ENCODE measurements at places on chromosomes 6 and 20. TPM values are rescaled to one million over a fixed set of nuclear protein-coding genes. Genes with fewer than 3 reads are reported as not detected.
A peak's percentile ranks its signal among the peaks of the same experiment; 100 is the strongest.

DNA sequence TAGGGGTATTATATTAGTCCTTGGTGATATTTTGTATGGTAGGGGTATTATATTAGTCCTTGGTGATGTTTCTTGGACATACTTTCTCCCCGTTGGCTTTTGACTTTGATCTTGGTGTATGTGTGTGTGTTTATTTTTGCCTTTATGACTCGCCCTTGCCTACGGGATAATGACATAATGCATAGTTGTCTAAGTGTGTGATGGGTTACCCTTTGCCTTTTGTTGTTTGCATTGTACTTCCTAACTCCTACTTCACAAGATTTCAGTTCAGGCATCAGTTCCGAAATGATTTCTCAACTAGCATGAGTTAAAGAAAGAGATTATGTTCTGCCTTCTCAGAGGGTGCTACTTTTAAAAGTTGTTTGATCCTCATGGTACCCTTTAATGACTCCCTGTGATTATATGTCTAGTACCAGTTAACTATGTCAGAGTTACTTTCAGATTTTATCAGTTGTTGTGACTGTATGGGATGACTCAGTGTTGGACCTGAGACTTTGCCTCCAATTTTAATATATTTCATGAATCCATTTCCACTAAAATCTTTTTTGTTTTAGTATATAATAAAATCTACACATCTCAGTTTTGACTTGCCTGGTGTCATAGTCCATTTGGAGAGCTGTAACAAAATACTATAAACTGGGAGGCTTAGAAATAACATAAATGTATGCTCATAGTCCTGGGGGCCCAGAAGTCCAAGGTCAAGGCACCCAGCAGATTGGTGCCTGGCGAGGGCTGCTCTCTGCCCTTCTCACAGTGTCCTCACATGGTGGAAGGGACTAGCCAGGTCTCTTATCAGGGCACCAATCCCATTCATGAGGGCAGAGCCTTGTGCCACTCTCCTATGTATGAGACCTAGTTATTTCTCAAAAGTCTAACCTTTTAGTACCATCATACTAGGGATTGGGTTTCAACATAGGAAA lies 34.1 kb downstream of the CDYL start:
- DNase-seq, result no peak

- no peak for DNase-seq
Observed at GRCh38 chr6:168097621-168098430, 18.8 kb upstream of the FRMD1 start.

- no peak for DNase-seq
Observed at GRCh38 chr6:168939796-168940195, 313.9 kb downstream of the THBS2 start.

- no peak for DNase-seq
Observed at GRCh38 chr6:1250489-1251197, 61.3 kb upstream of the FOXQ1 start.

DNA sequence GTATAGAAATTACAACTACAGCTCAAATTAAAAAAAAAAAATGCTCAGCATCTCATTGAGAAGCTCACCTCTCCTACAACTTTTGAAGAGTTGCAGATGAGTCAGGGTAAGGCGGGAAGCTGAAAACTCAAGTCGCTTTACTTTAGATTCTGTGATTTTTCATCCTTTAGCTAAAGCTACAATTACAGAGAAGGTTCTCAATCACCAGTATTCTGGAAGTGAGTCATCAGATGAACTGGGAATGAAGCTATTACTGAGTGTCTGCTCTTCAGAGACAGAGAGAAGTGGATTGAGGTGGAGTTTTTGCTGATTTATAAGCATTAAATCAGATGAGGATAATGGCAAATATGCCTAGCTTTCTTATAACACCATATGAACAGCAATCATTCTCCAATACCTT lies 91.9 kb downstream of the TFAP2A start:
- DNase-seq, result no peak

GRCh38 chr6:13988049-13988738 lies 63.4 kb downstream of the RNF182 start:
- DNase-seq, result no peak

GRCh38 chr20:5918856-5919625 lies 31.3 kb downstream of the TRMT6 start:
- no peak for DNase-seq

- no peak for DNase-seq
Observed at GRCh38 chr6:48021904-48022303, 89.1 kb downstream of the PTCHD4 start.

DNA sequence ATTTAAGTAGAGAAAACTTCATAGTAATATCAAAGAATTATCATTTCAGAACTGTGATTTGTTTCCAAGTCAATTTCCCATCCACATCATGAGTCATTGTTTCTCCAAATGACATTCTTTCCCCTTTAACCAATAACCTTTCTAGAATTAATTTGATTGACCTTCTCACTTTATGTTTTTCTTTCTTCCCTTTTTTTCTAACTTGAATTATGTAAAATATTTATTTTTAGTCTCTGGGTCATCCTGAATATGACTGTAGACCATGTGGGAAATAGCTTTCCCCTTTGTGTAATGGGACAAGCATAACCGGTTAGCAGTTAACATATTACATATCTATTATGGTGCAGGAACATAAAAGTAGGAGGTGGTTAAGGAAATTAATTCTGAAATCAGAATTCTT lies 291.1 kb downstream of the GJA1 start:
- no peak for DNase-seq

DNA sequence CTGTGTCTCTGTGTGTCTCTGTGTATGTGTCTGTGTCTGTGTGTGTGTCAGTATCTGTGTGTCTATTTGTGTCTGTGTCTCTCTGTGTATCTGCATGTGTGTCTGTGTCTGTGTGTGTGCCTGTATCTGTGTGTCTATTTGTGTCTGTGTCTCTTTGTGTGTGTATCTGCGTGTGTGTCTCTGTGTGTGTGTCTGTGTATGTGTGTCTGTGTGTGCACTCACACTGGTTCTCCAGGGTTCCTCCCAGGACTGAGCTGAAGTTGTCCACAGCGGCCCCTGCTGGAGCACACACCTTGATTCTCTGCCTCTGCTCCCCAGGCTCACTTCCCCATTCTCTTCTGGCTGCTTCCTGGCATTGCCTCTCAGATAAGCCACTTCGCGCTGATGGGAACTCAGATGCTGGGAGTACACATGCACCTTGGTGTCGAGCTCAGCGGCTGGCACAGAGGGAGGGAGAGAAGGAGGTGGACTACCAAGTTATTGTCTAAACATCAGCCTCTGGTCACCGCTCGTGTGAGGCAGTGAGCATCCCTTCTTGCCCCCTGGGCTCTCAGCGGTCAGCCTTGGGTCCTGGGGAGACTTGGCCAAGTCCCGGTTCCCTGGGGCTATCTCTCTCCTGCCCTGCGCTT lies 104.9 kb upstream of the NXT1 start:
- DNase-seq, result peak; percentile 89

- DNase-seq, result no peak
Observed at GRCh38 chr6:62286470-62286843, 432 bp upstream of the KHDRBS2 start.

DNA sequence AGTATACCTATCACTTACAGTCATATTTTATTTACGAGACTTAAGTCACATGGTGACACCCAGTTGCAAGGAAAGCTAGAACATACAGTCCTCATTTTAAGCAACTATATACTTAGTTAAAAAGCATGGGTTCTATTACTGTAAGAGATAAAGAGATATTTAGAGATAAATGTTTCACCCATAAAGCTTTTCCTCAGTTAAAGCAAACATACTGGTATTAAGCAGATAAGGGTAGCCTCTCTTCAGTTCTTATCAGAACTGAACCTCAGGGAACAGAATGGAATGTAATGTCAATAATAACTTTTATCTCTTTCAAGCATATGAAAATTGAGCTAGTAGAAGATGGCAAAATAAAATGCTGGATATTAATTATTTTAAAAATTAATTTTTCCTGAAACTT lies 9.9 kb upstream of the ASCC3 start:
- no peak for DNase-seq

GRCh38 chr6:46175446-46175845 lies 4.7 kb upstream of the ENPP5 start:
- no peak for DNase-seq

GRCh38 chr6:45555981-45556771 lies 178.4 kb upstream of the SUPT3H start:
- no peak for DNase-seq

DNA sequence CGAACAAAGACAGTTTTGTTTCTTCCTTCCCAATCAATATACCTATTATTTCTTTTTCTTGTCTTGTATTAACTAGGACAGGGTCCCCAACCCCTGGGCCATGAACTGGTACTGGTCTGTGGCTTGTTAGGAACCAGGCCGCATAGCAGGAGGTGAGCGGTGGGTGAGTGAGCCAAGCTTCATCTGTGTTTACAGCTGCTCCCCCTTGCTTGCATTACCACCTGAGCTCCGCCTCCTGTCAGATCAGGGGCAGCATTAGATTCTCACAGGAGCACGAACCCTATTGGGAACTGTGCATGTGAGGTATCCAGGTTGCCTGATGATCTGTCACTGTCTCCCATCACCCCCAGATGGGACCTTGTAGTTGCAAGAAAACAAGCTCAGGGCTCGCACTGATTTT lies 151.9 kb downstream of the CDKAL1 start:
- DNase-seq, result no peak

- no peak for DNase-seq
Observed at GRCh38 chr20:19478320-19478895, 266.0 kb downstream of the SLC24A3 start.

DNA sequence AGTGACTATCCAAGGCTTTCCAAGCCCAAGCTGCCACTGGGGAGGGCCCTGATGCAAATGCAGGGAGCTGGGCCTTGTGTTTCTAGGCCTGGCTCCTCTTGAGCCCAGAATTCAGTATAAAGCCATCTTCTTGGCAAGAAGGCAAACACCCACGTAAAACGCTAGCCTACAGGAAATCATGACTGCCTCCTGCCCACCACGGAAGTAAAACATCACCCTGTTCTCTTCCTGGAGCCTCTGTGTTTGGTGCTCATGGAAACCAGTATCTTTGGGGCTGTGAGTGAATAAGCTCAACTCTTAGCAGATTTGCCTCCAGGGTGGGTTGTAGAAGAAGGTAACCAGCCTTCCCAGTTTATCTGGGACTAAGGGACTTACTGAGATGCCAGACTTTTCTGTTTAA lies 271.0 kb downstream of the ZNF217 start:
- no peak for DNase-seq

DNA sequence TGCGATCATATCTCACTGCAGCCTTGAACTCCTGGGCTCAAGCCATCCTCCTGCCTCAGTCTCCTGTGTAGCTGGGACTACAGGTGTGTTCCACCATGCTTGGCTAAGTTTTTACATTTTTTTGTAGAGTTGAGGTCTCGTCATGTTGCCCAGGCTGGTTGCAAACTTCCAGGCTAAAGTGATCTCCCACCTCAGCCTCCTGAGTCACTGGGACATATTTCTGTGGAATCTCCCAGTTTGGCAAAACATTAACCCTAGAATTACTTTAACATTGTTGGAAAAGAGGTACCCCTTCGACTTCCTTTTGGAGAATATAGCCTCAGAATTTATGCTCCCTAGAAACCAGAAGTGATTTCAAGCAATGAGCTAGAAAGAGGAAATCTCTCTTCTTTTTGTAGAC lies 57.2 kb downstream of the SHLD1 start:
- no peak for DNase-seq

- peak; percentile 60 for DNase-seq
Observed at GRCh38 chr20:24160563-24161281, 172.1 kb upstream of the GGTLC1 start.

DNA sequence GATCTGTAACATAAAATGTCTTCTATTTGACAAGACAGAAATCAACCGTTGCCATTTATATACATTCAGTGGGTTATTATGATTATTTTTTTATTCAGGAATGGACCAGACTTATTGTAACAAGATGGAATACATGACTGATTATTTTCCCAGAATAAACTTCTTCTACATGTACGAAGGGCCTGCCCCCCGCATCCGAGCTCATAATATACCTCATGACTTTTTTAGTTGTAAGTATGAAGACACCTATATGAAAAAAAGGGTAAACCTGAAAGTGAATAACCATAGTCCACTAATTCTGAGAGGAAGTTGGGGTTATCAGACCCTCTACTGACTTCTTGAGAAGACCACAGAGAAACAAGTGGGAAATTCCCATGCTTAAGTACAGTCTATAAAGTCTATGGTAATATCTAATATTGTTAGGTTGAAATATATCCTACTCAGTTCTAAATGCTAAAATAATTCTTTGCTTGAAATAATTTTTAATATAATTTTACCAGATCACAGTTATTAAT lies 15.9 kb downstream of the OR2A4 start:
- no peak for DNase-seq

DNA sequence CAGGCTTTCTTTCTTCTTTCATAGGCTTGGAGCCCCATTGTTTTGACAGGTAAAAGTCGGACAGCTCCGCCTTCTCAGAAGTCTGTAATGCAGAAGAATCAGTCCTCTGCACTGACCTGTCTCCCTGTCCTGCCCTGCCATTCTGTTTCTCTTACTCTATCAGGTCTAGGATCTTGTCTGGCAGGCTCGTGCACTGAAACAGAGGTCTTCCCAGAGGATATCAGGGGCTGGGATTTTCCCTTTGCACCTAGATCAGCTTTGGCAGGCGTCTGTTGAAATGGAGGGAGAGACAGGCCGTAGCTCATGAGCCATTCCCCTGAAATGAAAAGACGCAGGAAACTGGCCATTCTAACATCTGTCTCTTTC lies 25.0 kb downstream of the KIF3B start:
- no peak for DNase-seq

GRCh38 chr6:30752157-30752927 lies 8.0 kb upstream of the IER3 start:
- DNase-seq, result peak; percentile 32

DNA sequence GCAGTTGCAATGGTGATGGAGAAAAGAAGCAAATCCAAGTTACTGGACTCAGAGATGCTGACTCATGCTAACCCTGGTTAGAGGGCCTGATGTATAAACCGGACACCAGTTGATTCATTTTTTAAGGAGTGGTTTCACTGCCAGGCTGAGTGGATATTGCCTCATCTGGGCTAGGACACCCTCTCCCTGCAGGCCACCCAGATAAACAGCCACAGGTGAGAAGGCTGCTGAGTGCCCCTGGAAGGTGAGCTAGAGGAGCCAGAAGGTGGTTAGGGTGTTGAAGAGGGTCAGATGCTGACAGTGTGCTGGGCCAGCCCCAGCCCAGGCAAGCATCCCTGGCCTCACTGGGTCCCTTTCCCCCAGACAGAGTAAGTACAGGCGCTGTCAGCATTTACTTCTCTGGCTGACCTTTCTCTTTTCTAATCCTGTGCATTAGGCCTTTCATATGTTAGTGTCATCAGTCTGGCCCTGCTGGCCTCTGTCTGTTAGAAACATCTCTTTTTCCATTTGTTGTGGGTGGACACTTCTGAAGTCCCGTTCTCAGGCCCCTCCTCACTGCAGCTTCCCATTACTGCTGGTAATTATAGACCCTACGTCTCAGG lies 13.5 kb downstream of the EPB41L1 start:
- DNase-seq, result no peak

Gene GTSF1L
- total RNA-seq, result not detected

Gene SLC26A8
- not detected for total RNA-seq

Gene KCNB1
- not detected for total RNA-seq

Gene MUCL3
- not detected for total RNA-seq

Gene FAM209A
- total RNA-seq, result 0.25 TPM

Gene SPO11
- not detected for total RNA-seq

Gene PDYN
- total RNA-seq, result not detected

Gene BTNL2
- not detected for total RNA-seq

Gene KCNQ2
- total RNA-seq, result not detected

Gene CENPB
- 32.7 TPM for total RNA-seq

Gene PI16
- total RNA-seq, result 0.07 TPM

Gene SLC35F1
- total RNA-seq, result not detected

All from Karpas-422 (cell line).